Left colon (tissue), 2 donors: ENCODE measurements at places on chromosomes 6 and 20.

DNA sequence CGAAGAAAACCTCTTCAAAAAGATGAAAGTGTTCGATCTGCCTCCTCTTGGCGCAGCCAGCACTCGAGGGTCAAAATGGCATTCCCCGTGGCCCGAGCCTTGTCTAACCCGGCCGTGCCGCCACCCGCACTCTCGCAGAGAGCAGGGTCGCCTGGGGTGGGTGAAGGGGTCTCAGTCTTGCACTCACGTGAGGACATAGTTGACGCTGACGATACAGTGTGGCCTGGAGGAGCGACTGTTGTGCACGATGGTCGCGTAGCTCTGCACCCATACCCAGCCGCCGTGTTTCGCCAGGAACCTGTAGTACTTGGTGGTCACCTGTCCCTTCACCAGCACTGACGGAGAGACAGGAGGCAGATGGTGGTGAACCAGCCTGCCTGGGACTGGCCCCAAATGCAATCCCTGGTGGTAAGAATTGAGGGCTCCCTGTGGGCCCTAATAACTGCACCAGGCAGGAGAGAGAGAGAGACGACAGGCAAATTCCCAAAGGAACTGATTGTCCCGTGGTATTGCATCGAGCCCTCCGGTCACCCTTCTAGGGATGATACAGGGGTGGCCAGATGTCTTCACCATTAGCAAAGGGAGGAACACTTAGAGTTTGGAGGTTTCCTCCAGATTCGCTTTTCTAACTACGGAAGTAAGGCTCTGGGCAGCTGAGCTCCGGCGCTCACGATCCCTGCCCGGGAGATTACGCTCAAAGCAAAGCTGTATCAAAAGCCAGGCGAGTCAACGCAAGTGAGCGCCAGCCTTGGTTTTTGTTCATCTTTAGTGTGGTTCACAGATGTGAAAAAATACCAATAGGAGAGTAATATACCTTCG, 17.4 kb downstream of the SIM1 start:
- DNase-seq, result no peak

DNA sequence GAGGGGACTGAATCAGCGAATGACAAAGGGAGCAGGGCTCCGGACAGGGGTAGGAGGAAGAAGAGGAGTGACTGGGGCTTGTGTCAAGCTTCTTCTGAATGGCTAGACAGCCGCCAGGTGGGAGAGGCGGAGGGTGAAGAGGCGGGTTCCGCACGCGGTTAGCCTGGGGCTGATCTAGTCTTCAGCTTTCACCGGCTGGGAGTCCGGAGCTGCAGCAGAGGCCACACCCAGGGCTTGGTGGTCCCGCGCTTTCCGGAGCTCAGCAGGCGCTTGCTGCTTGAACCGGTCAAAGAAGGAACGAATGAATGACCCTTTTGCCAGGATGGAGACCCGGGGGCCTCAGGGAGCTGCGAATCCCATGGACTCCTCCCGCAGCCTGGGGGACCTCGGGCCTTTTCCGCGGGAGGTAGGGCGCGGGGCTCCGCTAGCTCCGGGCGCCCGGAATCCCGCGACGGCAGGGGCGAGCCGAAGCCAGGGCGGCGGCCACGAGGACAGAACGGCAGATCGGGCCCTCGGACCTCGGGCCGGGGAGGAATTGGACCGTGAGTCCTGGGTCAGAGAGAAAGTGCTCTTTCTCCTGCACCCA, at the start of gene C6orf141:
Gene C6orf141, plus strand, starts transcription at position 177 of the 586 bp plus-strand sequence. Its CDS starts 125 bp downstream, at position 302.
- DNase-seq, result peak; percentile 79

GRCh38 chr6:36946526-36946925, 8.0 kb upstream of the PI16 start:
- no peak for DNase-seq

GRCh38 chr6:43953256-43953655, 174.0 kb downstream of the MRPL14 start:
- DNase-seq, result no peak

- peak; percentile 83 for DNase-seq
Observed at GRCh38 chr6:41536795-41537758, 9.1 kb upstream of the FOXP4 start.

- no peak for DNase-seq
Observed at GRCh38 chr6:105560611-105561066, 157.8 kb upstream of the PREP start.

DNA sequence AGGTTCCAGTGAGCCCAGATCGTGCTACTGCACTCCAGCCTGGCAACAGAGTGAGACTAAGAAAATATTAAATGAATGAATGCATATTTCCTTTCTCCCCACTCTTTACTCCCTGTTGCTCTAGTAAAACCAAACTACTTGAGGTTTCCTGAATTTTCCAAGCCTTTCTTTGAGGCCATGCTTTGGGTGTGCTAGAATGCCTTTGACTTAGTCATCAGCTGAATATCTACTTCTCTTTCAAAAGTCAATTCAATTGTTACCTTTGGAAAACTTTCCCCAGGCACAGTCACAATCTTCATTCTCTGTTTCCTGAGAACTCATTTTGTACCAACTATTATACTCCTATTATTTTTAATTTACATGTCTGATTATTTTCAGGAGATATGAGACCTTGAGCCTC, 27.5 kb upstream of the CEP85L start:
- no peak for DNase-seq

- DNase-seq, result no peak
Observed at GRCh38 chr6:37321101-37321500, 32.7 kb upstream of the RNF8 start.
